ENCODE measurements at places on chromosomes 16 and 17.

GRCh38 chr16:58425756-58426494 is 33.7 kb downstream of the GINS3 start:
- DNase-seq, result no peak

DNA sequence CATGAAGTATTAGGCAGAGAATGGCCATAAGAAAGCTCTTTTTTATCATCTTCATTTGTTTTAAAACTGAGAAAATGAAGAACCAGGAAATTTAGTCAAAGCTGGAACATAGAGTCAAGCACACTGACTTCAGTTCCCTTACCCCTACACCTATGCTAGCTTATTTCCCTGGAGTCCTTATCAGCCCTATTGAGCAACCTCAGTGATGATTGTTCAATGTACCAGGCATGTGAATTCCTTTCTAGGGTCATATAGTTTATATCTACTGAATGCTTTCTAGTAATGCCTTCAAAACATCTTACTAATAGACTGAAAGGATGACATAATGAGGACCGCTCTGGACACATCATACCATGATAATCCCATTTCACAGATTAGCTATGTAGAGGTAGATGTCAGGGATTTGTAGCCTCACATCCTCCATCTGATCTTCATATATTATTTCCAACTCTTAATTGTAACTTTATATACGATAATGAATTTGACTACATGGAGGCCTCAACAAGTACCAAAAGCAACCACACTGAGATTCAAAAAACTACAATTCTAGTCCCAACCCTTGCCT is 460.4 kb upstream of the DYNLRB2 start:
- DNase-seq, result no peak

DNA sequence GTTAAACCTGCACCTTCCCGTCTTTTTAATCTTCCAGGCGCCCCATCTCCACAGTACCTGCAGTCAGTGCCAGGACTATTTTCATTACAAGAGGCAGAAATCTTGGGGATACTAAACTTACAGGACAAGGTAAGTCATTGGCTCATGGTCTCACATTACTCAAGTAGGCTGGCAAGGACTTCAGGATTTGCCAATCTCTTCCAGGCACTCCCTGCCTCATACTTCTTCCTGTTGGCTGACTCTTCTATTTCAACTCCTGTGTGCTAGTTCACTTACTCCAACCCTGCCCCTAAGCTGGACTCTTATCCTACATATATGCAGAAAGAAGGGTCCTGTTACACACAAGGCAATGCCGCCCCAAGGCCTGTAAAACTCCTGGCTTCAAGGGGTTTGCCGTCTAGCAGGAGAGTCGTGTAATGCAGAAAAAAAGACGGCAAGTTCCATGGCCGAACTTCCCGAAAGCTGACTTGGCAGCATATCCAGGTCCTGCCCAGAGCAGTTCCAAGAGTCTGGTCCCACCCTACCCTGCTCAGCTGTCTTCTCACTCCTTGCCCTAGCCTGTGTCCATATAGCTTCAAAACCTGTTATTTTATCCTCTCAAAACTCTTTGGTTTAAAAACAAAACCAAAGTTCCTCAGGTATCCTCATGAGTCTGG is 14.8 kb downstream of the ERN1 start:
- DNase-seq, result no peak

GRCh38 chr17:28675490-28675889 is 13.5 kb downstream of the SUPT6H start:
- DNase-seq, result no peak

DNA sequence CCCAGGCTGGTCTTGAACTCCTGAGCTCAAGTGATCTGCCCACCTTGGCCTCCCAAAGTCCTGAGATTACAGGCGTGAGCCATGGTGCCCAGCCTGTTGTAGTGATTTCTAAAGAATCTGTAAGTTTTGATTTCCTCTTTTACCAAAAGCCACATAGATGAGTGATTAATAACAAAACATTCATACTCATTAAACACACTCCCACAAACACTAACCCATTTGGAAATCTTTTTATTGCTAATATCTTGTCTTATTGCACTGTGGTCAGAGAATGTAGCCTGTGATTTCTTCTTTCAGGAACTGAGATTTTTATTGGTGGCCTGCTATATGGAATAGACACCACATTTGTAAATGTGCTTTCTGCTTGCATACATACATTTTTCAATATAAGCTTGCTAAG is 31.6 kb downstream of the MYH10 start:
- DNase-seq, result no peak

DNA sequence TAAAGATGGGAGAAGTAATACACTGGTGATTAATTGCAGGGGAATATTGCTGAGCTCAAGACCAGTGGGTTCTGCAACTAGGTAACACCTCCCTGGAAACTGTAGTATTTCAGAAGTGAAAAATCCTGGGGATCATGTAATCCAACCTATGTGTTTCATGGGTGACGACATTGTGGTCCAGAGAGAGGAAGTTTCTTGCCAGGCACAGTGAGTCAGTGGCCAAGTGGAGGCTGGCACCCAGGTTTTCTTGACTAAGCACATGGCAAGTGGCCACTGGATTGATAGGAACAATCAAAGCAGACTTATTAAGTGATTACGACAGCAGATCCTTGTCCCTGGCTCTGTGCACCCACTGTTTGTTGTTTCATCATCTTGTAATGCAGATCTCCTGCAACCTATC is 14.6 kb upstream of the CIITA start:
- no peak for DNase-seq
